ENCODE measurements at places on chromosomes 6 and 20. TPM values are rescaled to one million over a fixed set of nuclear protein-coding genes. Genes with fewer than 3 reads are reported as not detected.

The CRISP2 gene
- 0.48 TPM for total RNA-seq

The GRIK2 gene
- total RNA-seq: 4.8 TPM

The DDX43 gene
- total RNA-seq: not detected

The CYP39A1 gene
- total RNA-seq: 4.8 TPM

The PLCB4 gene
- 8.7 TPM for total RNA-seq

The GTSF1L gene
- not detected for total RNA-seq

The RTF2 gene
- total RNA-seq: 63.5 TPM

The RFX6 gene
- 23.9 TPM for total RNA-seq

- no peaks in the 10 kb centered on the region for H3K27me3 ChIP-seq
- H3K4me3 ChIP-seq: no peak overlapping the region
- DNase-seq: no peak
- no peaks in the 10 kb centered on the region for H3K36me3 ChIP-seq
- H3K4me1 ChIP-seq: peaks cover 9% of the 10 kb centered on the region
- no peak overlapping the region for H3K27ac ChIP-seq
Observed at GRCh38 chr20:63811491-63811875, 19.6 kb downstream of the ZBTB46 start.

GRCh38 chr6:87277123-87277522 lies 45.3 kb upstream of the SMIM8 start:
- no peaks in the 10 kb centered on the region for H3K36me3 ChIP-seq
- H3K27ac ChIP-seq: no peak overlapping the region
- H3K27me3 ChIP-seq: no peaks in the 10 kb centered on the region
- H3K4me1 ChIP-seq: no peaks in the 10 kb centered on the region

- no peaks in the 10 kb centered on the region for H3K27me3 ChIP-seq
- peaks cover 16% of the 10 kb centered on the region for H3K36me3 ChIP-seq
- H3K27ac ChIP-seq: no peak overlapping the region
- no peak overlapping the region for H3K4me3 ChIP-seq
- H3K4me1 ChIP-seq: peaks cover 25% of the 10 kb centered on the region
Observed at GRCh38 chr6:12097791-12098190, 85.7 kb downstream of the HIVEP1 start.

DNA sequence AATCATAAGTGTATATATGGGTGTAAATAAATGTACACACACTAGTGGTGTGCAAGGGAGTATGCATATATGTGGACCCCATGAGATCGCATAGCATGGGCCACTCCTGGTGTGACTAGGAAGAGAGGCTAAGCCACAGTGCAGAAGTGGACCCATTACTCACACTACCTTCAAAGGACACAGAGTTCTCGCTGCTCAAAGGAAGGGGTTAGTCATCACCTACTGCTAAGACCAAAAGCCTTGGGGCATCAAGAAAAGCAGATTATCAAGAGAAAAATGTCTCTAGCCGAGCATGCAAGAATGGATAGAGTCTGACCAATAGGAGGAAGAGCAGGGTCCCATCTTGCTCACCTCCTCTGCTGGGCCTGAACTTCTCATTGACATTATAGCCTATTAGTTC lies 195.5 kb downstream of the MAFB start:
- no peaks in the 10 kb centered on the region for H3K36me3 ChIP-seq
- H3K4me3 ChIP-seq: no peak overlapping the region
- H3K4me1 ChIP-seq: peaks cover 5% of the 10 kb centered on the region
- no peak for DNase-seq
- H3K27ac ChIP-seq: no peak overlapping the region

DNA sequence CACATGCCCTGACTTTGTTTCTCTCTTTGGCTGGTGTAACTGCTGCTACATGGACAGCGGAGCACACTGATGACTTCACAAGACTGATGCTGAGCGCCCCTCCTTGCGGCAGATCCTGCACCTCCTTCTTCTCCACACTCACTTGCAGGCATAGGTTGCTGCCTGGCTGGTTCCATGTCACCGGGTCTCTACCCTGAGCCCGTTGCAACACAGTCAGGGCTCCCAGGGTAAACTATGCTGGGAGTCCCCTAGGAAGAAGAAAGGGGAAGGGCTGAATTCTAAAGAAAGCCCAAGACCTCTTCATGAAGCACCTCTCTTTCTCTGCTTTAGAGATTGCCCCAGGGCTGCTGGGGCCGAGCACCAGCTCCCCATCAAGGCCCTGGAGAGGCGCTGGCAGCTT lies 83.3 kb upstream of the DUSP22 start:
- DNase-seq: no peak
- H3K27ac ChIP-seq: no peak overlapping the region
- no peaks in the 10 kb centered on the region for H3K36me3 ChIP-seq
- H3K27me3 ChIP-seq: peaks cover 40% of the 10 kb centered on the region

DNA sequence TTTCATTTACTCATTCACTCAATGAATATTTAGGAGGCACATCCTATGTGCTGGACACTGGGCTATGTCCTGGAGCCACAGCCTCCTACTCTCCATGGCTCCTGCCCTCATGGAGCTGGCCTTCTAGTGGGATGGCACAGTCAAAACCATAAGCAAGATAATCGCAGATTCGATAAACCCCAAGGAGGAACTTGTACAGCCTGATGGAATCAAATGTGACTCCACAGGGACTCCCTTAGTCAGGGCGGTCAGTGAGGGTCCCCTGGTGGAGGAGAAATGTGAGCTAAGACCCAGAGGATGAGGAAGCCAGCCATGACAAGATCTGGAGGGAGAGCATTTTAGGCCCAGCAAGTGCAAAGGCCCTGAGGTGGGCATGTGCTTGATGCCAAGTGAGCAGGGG lies 211.9 kb downstream of the PREX1 start:
- peaks cover 5% of the 10 kb centered on the region for H3K4me1 ChIP-seq
- H3K4me3 ChIP-seq: no peak overlapping the region
- H3K36me3 ChIP-seq: no peaks in the 10 kb centered on the region
- H3K27me3 ChIP-seq: peaks cover 13% of the 10 kb centered on the region

DNA sequence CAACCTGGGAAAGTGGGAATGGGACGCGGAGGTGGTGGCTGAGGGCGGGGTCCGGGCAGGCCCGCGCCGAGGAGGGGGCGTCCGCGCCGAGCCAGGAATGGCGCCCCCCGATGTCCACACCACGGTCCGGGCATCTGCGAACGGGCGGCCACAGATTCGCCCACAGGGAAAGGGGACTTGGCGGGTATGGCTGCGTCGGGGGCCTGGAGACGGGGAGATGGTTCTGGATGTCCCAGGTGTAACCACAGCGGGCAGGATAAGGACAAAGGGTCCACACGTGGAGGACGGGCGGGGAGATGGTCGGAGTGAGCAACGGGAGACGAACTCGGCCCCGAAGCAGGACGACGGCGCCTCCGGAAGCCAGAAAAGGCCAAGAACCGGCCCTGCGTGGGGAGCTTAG lies 124.6 kb downstream of the WDR27 start:
- H3K27ac ChIP-seq: no peak overlapping the region
- no peaks in the 10 kb centered on the region for H3K27me3 ChIP-seq
- DNase-seq: no peak
- H3K36me3 ChIP-seq: peaks cover 29% of the 10 kb centered on the region
- H3K4me1 ChIP-seq: peaks cover 8% of the 10 kb centered on the region

DNA sequence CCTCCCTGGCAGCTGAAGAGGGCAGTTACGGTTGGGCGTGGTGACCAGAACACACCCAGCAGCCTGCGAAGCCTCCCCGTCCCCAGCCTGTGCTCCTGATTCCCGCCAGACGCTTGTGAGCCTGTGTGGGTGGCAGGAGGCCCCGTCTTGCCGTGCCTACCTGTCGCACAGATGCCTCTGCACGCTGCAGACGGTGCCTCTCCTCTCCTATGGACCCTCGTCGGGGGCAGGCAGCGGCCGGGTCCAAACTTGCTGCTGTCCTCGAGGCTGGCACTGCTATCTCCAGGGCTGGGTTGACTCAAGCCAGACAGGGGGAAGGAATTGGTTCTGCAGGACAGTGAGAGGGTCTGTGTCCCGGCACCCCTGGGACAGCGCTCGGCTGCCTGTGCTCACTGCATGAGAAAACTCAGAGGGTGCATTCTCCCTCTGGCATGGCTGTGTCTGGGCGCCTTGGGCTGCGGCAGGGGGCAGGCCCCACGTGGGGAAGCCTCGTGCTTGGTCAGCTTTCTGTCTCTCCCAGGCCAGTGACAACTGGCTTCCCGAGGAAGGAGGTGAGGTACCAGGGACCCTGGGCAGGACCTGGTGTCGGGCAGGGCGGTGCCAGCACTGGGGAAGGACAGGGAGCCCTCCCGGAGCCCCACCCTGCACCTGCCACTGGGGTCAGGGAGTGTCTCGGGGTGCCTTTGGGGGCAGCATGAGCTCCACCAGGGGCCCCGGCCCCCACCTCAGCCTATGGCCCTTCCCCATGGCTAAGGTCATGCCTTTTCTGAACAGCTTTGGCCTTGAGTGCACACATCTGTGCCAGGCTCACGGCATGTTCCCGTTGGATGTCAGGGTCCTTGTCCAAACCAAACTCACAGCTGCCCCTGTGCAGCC lies 127.5 kb downstream of the TAF4 start:
- no peak overlapping the region for H3K27ac ChIP-seq
- H3K27me3 ChIP-seq: no peaks in the 10 kb centered on the region
- H3K4me1 ChIP-seq: no peaks in the 10 kb centered on the region
- no peak for DNase-seq
- no peak overlapping the region for H3K4me3 ChIP-seq

Measured in type B pancreatic cell (in vitro differentiated cells).